ENCODE measurements at places on chromosomes 4 and X.

GRCh38 chrX:56762220-56762619, 33.2 kb downstream of the NBDY start:
- DNase-seq, result no peak

DNA sequence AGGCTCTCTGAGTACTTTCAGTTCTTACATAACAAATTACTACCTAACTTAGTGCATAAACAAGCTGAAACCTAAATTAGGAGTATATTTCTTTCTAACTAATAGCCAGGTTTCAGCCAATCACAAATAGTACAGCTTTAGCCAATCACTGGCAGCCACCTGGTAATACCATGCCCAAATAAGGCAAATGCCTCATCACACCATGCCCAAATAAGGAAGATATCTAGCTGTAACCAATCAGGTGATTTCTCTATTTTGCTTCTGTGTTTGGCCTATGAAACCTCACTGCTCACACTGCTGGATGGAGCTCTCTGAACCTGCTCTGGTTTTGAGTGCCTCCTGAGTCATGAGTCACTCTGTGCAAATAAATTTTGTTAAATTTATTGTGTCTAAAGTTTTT, 113.5 kb downstream of the DDIT4L start:
- DNase-seq, result no peak

- no peak for DNase-seq
Observed at GRCh38 chr4:68183417-68183816, 53.7 kb upstream of the TMPRSS11F start.

DNA sequence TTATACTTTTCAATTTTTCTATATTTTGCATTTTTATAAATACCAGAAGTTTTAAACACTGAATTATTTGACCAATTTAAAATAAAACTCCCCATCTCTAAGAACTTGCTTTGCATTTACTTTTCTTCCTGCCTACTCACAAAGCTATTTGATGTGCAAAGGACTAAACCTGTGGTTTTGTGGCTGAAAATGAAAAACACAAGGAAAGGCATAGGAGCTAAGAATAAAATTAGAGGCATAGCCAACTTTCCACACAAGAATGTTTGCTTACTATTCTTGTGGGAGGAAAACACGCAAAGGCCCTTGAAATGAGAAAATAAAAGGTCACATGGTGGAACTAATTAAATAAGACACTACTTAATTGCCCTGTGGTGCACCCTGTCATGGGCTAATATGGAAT, 221.2 kb downstream of the KLHL13 start:
- no peak for DNase-seq

- no peak for DNase-seq
Observed at GRCh38 chr4:55020131-55020530, 105.3 kb downstream of the KDR start.

All from Panc1 (cell line).